Natural killer cell (primary cell): ENCODE measurements at places on chromosomes 7 and 10. TPM values are rescaled to one million over a fixed set of nuclear protein-coding genes. Genes with fewer than 3 reads are reported as not detected.

DNA sequence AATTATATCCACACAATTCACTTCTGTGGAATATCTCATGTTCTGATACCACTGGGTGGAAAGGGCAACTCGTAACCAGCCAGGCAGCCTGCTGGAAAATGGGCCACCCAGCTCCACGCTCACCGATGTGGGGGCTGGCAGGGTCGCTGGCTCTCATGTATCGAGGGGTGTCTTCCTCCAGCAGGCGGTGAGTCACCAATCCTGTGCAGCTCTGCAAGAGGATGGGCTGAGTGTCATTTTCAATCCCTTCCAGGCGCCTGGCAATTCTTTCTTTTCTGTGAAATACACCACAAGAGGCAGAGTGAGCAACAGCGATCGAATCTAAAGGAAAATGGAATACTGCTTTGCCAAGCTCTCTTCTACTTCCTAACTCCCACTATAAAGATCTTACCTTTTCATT lies 80.1 kb downstream of the SVIL start:
- DNase-seq = no peak

GRCh38 chr10:6045314-6045848 lies 16.8 kb downstream of the IL2RA start:
- peak; percentile 56 for DNase-seq

The HOXA6 gene
- 0.43 TPM for total RNA-seq

DNA sequence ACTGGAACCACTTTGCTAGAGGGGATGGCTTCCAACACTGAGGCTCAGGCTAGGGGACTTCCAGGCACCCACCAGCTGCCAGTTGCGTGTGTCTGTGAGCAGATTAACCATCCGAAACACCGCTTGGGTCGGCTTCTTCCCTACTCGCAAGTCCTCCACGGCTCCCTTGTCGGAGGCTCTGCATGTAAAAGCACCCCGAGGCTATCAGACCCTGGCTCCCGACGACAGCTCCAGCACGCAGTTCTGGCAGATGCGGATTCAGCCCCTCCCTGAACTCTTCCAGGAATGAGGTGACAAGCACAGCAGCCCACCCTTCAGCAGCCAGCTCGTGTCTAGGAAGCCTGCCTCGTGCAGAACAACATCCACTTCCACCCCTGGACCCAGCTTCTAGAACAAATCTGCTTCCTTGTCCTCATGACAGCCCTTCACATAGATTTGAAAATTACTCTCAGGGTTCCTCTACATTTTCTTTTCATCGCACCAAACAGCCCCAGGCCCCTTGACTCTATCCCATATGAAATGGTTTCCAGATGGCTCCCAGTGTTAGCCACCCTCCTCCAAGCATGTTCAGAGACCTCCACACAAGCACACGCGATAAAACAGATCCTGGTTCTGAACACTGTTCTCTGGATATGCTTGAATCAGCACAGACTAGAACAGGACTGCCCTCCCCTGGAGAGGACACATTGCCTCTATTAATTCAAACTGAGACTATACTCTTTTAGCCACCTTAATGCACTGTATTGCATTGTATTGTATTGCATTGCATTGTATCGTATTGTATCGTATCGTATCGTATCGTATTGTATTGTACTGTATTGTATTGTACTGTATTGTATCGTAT lies 44.6 kb downstream of the SLIT1 start:
- DNase-seq = no peak

DNA sequence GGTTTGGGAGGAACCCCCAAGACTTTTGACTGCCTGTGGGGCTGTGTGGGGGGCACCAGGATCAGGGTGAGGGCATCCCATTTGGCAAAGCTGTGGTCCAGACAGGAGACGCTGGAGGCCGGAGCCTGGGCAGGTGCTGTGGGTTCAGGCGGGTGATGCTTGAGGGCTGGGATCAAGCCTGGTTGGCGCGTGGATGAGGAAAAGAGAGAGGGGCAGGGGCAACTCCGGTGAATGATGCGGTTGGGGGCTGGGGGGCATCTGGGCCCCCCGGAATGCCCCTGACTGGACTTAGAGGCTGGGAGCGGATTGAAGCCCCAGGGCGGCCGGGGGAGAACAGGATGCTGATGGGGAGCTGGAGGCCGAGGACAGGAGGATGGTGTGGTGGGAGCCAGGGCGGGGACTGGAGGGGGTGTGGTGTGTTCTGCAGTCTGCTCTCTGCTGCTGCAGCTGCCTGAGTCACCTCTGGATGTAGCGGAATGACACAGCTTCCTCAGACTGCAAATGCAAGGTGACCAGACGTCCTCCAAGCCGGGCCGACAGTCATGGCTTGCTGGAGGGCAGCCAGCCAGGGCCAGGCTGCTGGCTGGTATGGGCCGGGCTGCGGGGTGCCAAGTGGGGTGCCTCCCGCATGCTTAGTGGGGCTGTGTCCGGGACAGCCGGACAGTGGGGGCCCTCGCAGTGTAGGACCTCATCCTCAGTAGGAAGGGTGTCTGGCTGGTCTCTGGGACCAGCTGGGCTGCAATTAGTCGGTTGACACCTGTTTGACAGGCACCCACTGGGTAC lies 3.2 kb downstream of the MAFK start:
- DNase-seq = peak; percentile 31

DNA sequence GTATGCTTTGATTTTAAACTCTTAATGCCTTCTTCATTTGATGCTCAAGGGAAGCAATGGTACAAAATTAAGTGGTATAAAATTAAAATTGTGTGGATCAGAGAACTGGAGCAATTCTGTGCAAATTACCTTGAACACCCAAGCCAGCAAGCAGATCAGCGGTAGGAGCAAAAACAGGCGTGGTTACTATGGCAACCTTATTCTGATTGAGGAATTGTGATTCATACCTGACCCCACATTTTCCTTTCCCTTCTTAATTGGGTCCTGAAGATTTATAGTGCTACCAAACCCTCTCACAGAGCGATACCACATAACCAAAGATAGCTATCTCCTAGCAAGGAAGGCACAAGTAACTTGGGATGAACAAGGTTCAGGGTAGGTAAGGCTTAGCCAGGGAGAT lies 72.5 kb upstream of the FZD1 start:
- DNase-seq = no peak

DNA sequence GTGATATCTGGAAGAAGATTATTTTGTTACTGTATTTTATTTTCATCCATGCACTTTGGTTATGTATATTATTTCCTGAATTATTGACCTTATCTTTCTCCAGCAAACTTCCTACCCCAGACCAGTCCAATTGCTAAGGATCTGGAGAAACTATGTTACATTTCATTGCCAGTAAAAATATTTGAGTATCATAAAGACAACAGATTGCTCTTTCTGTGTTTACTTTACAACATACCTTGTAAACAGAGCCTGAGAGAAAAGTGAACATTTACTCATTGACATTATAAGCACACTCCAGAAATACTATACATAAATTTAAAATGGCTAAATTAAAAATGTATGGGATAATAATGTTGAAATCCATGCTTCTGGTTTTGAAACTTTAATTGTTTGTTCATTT lies 186.2 kb upstream of the FAM3C start:
- DNase-seq = no peak
